ENCODE measurements at places on chromosomes 1 and 21.

DNA sequence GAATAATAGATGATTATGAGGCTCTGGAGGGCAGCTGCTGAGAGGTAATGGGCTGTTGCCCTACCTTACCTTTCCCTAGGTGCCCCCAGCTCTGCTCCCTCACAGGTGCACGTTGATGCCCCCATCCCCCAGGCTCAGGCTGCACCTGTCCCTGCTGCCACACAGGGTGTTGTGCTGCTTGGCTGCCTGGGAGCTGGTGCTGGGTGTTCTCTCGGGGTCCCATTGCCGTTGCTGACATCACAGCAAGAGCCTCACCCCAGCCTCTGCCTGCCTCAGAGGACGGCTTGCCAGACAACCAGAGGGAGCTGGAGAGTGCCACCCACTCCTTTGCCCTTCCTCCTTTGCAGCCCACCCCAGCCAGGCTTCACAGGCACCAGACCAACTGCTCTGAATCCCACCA is 31.4 kb upstream of the DMBX1 start:
- no peak for DNase-seq

GRCh38 chr1:1833456-1833855 is 55.2 kb upstream of the NADK start:
- no peak for DNase-seq

DNA sequence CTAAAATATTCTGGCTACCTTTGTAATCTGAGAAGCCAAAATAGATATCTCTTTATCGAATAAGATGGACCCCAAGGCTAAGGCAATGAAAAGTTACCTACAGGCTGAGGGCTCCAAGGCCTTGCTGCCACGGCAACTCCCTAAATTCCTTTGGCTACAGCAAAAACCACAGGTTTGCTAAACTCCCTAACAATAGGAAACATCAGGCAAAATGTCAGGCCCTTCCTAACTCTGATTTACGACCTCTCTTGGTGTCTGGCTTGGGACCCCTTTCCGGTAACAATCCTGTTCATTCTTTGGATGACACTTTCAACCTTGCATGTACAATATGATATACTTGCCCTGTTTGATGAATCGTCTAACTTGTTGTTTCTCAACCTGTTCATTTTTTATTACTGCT is 11.3 kb upstream of the OR2T8 start:
- no peak for DNase-seq

- DNase-seq = no peak
Measured at GRCh38 chr1:163897412-163898155, 575.8 kb downstream of the NUF2 start.

GRCh38 chr1:234582186-234582585 is 27.8 kb downstream of the IRF2BP2 start:
- DNase-seq = no peak

GRCh38 chr1:1625404-1625775 is 6.6 kb upstream of the MMP23B start:
- no peak for DNase-seq

DNA sequence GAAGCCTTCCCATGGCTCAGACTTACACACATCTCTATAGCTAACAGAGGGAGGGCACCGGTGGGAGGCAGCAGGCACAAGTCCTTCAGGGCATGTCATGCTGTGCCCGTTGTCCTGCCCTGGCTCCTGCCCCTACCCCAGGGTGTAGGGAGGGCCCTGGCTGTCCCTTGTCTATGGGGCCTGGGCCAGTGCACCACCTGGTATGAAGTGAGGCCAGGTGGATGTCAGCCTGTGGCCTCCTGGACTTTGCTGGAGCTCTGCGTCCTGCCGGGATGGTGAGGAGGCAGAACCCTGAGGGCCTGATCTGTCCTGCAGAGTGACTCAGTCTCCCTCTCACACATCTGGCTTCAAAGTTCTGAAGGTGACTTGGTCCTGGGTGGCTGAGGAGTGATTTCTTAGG is 47.3 kb upstream of the GPR37L1 start:
- DNase-seq = no peak

DNA sequence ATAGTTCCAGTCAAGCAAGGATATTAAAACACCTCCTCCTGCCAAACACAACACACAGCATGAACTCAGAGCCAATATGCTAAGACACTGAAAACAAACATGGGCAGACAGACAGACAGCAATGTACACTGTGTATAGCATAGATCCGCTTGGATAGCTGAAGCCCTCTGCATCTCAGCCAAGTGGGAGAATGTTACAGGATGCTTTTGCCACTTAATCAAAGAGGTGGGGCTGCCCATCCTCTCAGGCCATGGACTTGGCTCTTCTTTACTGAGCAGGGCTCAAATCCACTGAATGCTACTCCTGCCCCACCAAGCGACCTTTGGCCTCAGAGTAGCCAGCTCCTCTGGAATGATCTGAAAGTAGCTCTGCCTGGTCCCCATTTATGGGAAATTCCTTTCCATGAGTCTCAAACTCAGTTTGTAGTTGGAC is 64.7 kb upstream of the NGF start:
- DNase-seq = no peak

DNA sequence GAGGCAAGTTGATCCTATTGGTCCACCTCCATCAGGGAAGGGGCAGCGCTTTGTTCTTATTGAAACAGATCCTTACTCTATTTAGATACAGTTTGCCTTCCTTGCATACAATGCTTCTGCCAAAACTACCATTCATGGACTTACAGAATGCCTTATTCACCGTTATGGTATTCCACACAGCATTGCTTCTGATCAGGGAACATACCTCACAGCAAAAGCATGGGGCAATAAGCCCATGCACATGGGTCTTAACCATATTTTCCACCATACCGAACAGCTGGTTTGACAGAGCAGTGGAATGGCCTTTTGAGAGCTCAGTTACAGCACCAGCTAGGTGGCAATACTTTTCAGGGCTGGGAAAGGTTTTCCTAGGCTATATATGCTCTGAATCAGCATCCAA is 544.8 kb upstream of the ADGRL4 start:
- DNase-seq = no peak

- DNase-seq = no peak
Measured at GRCh38 chr1:183463566-183463965, 8.7 kb upstream of the SMG7 start.

DNA sequence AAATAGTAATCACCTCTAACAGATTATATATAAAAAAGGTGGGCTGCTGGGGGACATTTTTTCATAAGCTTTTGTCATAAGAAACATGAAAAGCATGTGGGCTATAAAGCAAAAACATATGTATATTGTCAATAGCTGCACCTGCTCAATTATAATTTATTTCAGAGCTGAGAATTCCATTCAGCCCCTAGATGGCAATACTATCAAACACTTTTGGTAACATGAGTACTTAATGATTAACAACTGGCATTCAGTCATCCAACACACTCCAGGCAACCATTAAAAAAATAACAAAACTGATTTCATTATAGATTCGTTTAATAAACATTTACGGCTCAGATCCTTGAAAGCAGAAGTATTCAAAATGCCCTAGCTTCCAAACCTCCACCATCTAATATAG is 115.1 kb downstream of the KCTD3 start:
- DNase-seq = no peak

All from GM20000 (cell line).